ENCODE measurements at places on chromosomes 1 and 21. TPM values are rescaled to one million over a fixed set of nuclear protein-coding genes. Genes with fewer than 3 reads are reported as not detected.

IL22RA1 gene
- not detected for total RNA-seq

ADAMTS4 gene
- total RNA-seq, result 0.83 TPM

ASPM gene
- total RNA-seq, result 73.0 TPM

SLC35F3 gene
- total RNA-seq, result 10.7 TPM

CYP4Z1 gene
- total RNA-seq, result not detected

ZBTB8OS gene
- total RNA-seq, result 60.4 TPM

ETV3L gene
- not detected for total RNA-seq

CELA3A gene
- not detected for total RNA-seq

KCNH1 gene
- total RNA-seq, result not detected

SLC44A5 gene
- 1.1 TPM for total RNA-seq

GBP4 gene
- total RNA-seq, result 61.6 TPM

MCOLN2 gene
- total RNA-seq, result 27.2 TPM

UBL4B gene
- not detected for total RNA-seq

RSPH1 gene
- total RNA-seq, result not detected

TMEM63A gene
- 127 TPM for total RNA-seq

CCDC17 gene
- 2.6 TPM for total RNA-seq

ZNF436 gene
- 6.1 TPM for total RNA-seq

GBP7 gene
- total RNA-seq, result 0.30 TPM

SIK1 gene
- total RNA-seq, result 4.6 TPM

ALX3 gene
- total RNA-seq, result not detected

CDK18 gene
- 1.1 TPM for total RNA-seq

PLA2G2D gene
- not detected for total RNA-seq

XCL2 gene
- not detected for total RNA-seq

CNTN2 gene
- not detected for total RNA-seq

MORC3 gene
- total RNA-seq, result 44.3 TPM

CYB5RL gene
- 8.9 TPM for total RNA-seq

MIXL1 gene
- total RNA-seq, result not detected

OR10R2 gene
- not detected for total RNA-seq

OR2M3 gene
- total RNA-seq, result not detected

SPRR2B gene
- not detected for total RNA-seq

CLDN17 gene
- total RNA-seq, result not detected

ZBTB8A gene
- 0.20 TPM for total RNA-seq

VAMP4 gene
- total RNA-seq, result 31.5 TPM

OR2L5 gene
- total RNA-seq, result not detected

GPR3 gene
- 0.58 TPM for total RNA-seq

All from activated CD4-positive, alpha-beta memory T cell treated with anti-CD3 and anti-CD28 coated beads, Interleukin-2, amount 10 ng/mL, durations not matched to agents 7 days and 5 days (primary cell).